ENCODE measurements at places on chromosomes 5 and 9.

DNA sequence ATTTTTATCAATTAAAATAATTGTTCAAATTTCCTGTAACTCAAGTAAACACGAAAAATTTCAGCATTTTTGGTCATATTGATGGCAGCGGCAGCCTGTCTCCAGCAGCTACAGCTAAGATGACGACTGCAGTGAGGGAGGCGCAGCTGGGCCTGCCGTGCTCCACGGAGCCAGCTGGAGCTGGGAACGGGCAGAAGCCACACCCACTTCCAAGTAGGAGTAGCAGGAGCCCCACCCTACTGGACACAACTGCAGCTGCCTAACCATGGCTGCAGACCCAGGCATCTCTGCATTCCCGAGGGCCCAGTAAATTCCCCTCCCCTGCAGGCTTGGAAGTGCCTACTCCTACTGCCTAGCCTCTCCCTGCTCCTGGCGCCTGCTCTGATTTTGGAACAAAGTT is 2031.7 kb downstream of the EFNA5 start:
- DNase-seq = no peak

DNA sequence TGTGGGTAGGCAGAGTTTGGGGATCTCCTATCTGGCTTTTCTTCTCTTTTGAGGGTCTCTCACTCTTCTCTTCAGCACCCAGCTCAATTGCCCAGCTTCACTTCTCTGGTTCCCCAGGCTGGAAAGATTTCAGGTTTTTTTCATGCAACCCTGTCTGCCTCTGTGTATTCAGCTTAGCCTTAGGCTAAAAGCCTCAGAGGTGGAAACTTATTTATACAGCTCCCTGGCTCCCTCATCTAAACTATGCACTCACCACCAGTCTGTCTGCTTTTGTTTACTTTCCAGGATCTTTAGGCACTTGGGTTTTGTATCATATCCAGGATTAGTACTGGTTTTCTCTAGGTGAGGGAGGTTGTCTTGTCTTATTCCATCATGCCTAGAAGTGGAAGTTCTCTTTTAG is 540.2 kb upstream of the TRPC7 start:
- DNase-seq = no peak

DNA sequence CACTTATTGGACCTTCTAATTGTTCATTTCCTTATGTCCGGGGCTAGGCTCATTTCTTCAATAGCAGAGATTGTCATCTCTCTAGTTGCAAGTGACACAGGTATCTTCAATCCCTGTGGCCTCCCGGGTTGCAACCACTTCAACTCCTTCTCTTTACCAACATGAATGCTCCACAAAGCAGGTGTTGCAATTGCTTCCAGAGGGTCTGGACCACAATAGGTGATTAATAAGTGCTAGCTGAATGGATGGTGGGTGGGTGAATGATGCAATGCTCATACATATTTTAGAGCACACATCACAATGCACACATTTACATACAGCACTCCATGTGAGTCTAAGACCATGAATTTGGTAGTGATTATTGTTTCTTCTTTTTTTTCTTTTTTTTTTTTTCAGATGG is 2.6 kb downstream of the CEMIP2 start:
- no peak for DNase-seq

DNA sequence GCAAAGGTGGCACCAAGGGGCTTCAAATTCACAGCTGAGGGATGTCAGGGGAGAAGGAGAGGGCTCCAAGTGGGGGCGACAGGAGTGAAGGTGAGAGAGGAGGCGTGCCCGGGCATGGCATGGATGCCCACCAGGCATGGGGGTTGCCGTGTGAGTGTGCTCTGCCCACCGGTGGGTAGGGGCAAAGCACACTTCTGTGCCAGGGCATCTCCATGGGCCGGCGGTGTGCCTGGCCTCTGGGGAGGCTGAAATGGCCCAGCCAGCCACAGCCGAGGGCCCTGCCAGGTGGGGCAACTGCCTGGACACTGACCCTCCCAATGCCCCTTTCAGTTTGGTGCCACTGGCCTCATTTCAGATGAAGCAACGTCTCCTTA is 14.0 kb upstream of the RNU6ATAC start:
- DNase-seq = no peak
